NCI-H2107 (cell line): ENCODE measurements at places on chromosomes 1 and 21.

DNA sequence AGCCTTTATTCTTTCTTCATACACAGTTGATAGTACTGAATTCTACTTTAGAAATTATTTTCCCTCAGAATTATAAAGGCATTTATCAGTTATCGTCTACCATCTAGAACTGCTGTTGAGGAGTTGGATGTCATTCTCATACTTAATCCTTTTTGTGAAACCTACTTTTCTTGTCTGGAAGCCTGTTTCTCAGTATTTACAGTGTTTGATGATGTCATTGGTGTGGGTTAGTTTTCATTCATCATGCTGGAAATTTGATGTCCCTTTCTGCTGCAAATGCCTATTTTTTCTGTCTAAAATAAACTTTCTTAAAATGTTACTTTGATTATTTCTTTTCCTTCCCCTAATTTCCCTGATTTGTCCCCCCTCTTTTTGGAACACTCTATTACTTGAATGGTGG is 22.8 kb upstream of the ZNF281 start:
- no peak for DNase-seq

- DNase-seq: no peak
These were observed 34.7 kb downstream of the VPS26C start for GRCh38 chr21:37232274-37233018.

DNA sequence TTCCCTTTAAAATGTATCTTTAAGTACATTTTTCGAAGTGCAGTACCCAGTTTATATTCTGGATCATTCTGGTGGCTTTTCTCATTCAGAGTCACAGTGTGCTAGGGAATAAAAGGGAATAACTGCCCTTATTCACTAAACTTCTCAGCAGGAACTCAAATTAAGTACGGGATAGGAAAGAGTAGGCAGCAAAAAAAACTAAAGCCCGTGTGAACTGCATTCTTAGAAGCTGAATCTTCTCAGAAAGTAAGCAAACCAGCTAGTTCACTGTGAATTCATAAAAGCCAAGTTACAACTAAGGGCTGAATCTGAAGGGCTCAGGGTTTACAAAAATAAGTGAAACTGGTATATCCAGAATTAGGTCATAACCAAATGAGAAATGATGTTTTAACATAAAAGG is 22.0 kb downstream of the PRPF38A start:
- no peak for DNase-seq

GRCh38 chr1:17873007-17873675 is 118.0 kb downstream of the ACTL8 start:
- no peak for DNase-seq

DNA sequence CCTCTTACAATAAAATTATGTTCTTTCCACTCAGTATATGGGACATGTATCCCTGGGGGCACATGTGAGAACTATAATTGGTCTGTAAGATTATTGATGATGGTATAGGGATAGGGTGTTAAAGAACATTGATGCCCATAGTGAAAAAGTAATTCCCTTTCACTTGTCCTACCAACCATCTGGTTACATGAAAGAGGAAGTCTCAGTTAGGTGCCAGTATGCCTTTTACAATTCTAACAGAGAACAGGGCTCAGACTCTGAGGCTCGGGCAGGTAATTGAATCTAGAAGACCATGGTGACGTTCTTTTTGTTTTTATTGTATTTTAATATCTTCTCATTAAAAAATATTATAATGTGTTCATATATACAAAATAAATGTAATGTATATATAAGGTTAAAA is 113.6 kb downstream of the FGGY start:
- no peak for DNase-seq

DNA sequence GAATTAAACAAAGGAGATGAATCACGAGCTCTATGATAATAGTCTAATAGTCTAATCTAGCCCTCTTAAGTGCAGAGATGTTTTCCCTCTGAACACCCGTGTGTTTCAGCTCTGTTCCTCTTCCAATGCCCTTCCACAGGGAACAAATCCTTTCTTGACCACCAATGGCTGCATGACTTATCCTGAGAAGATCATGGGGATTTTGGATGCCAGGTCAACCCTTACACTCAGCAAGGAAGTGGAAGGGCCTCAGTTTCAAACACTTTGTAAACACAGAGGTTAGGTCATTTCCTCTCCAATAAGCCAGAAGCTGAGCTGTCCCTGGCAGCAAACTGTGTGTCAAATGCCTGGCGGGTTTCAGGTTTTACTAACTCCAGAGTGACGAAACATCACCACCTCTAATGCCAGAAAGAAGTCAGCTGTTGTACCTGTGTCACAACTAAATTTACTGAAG is 200.0 kb downstream of the GABPA start:
- no peak for DNase-seq

DNA sequence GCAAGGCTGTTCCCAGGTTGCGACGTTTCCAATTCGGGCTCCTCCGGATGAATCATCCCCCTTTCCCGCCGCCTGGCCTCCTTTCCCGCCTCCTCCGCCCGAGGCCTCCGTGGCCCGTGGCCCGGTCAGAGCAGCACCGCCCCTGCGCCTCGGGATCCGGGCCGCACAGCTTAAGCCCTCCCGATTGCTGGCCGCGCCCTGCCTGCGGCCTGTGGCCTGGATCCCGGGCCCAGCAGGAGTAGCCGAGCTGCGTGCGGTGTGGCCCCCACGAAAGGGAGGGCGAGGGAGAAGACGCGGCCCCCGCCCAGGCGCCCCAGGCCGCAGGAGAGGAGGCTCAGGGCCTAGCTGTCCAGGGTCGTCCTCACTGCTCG is 1.0 kb downstream of the TMEM200B start:
- DNase-seq: no peak

GRCh38 chr1:20983297-20983889 is 193.3 kb downstream of the EIF4G3 start:
- DNase-seq: no peak

DNA sequence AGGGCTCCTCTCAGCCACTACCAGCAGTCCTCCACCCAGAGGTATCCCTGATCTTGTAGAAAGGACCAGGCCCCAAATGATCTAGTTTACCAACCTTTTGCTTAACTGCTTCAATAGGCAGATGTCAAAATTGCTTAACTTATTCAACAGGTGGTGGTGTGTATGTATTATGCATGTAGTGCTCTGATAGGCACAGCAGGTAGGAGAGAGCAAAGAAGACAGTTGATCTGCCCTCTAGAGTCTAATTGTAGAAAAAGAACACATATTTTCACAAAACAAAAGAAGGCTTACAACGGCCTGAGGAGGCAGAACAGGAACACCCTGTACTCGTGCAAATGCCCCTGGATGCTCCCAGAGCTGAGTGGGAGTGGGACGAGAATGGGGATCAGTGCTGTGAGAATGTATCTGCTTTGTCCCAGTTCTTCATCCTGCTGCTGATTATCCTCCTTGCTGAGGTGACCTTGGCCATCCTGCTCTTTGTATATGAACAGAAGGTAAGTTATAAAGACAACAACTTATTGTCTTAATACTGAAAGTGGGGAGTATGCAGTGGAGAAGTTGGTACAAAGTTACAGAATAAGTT is 21.1 kb downstream of the CD53 start:
- DNase-seq: no peak

DNA sequence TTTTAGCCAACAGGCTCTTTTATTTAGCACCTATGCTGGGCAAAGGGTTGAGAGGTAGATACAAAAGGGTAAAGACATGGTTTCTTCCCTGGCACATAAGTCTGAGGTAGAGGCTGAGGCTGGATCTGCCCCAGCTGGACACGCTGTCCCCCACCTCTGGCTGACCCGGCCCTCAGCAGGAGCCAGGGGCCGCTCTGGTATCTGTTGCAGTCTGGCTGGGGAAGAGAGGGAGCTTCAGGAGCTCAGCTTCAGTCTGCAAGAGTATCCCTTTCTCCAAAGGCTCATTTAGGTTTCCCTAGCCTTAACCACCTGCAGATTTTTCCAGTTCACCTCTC is 14.2 kb downstream of the BLACAT1 start:
- DNase-seq: no peak

DNA sequence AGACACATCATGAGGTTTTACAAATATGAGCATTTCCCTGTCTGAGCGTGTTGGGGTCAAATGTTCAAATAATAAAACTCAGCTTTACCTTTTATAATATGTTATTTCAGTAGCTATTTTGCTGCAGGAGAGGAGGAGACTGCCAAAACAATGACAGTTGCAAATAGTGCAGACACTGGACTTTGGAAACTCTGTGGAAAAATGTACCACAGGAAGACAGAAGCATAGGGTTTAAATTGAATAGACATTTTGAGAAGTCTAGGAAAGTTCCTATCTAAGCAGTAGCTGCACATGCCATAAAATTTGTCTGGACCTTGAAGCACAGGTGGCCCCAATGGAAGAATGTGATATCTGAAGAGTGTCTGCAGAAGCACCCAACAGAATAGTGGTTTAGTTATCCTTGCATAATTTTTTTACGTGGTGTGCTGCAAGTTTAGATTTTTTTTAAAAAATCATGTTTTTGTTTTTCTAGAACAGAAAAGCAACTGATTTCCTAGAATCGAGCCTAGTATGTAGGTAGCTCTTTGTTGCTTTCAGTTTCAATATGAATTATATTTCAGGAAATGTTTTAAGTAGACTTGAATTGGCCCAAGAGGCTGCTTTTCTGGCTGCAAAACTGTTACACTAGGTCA is 14.0 kb upstream of the GBP5 start:
- DNase-seq: no peak

- no peak for DNase-seq
These were observed 34.0 kb downstream of the ASTN1 start for GRCh38 chr1:177130451-177130945.

GRCh38 chr21:37986751-37987399 is 70.6 kb upstream of the KCNJ6 start:
- DNase-seq: no peak

- DNase-seq: no peak
These were observed 44.8 kb upstream of the ATP2B4 start for GRCh38 chr1:203581841-203582240.

DNA sequence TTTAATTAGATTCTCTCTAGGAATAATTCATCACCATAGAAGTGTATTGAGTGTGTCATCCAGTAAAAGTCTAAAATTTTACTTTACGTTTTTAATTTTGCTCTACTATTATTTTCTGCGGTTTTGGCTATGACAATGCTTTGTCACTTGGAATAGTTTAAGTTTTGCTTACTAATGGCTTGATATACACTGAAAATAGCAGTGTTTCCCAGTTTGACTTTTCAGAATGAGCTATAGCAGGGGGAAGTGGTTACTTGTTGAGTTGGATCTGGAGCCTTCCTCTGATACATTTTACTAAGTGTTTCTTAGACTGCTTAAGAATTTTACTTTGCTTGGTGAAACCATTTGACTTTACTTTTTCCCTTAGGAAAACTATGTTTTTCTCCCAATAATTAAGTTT is 5.0 kb downstream of the DNAJC16 start:
- no peak for DNase-seq

DNA sequence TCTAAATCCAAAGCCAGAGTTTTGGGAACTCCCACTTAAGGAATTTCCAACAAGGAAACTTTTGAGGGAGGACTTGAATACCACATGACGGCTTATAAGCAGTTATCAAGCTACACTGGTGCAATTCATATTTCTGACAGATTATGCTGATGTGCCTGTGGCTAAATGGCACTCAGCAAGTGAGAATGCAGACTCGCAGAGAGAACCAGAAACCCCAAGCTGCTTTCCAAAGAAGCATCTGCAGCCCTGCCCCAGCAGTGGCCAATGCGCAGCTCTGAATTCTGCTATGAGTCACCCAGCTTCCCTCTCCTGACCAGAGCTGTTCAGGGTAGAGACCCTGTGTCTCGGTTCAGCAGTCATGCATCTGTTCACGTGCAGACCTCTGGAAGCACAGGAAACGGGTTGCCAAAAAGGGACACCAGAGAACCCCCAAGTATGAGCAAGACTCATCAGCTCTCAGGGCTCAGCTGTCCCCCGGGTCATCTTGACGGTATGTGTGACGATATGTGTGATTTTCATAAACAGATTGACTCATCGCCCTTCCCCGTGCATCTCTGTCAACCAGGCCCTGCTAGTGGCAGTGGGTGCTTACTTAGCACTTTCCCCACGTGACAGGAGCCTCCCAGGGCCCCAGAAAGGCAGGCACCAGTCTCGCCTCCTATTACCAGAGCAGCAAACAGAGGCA is 76.3 kb downstream of the ITPKB start:
- no peak for DNase-seq

- no peak for DNase-seq
These were observed at the start of gene INSRR for GRCh38 chr1:156858959-156859522. Gene INSRR, minus strand, starts transcription at chr1:156859117. Its CDS starts 496 bp downstream, at chr1:156858621.

- no peak for DNase-seq
These were observed 46.7 kb downstream of the RGS4 start for GRCh38 chr1:163115887-163116286.

- DNase-seq: no peak
These were observed 357.0 kb downstream of the GPATCH2 start for GRCh38 chr1:217273866-217274265.

DNA sequence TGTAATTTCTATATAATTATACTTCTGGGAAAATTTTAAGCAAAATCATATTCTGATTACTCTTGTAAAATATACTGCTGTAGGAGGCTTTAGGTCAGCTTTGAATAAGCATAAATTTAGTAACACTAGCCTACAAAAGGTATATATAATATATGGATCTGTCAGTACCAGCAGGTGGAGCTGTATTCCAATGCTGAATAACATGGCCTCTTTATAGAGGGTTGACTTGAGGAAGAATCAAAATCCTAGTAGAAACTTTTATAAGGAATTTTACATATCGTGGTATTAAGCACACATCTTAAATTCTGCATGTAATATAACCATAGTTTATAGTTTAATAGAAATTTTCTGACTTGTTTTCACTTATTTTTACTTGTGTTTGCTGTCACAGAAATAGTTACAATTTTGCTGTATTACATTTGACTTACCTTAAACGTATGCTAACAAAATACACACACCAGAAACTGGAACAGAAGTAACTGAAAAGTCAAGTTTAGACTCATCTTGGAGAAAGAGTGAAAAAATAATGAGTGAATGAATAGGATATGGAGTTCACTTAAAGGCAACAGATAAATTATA is 79.3 kb downstream of the HMCN1 start:
- no peak for DNase-seq

DNA sequence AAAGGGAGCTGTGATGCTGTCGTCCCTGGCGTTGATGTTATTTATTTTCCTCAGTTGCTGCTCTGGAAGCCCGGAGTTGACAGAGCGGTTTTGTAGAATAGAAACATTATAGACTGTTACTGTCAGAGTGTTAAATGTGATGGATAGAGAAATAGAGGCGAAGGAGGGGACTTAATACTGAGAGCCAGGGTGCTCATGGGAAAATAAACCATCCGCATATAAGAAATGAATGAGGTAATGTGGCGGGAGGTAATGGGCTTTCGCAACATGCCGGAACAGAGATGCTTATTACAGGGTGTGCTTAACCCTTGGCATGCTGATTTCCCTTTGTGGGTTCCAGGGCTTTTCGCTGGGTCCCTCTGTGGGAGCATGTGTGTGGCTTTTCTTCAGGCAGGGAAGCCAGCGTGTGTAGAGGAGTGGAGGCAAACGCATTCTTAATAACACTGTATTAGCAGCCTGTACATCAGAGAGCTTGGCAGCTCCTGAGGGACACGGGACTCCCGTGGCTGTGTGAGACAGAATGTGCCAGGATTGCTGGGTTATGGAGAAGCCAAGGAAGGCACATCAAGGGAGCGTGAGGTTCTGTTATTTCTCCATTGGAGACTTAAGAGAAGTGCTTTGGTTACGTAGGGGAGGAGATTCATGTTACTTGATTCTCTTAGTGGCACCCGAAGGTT is 141.0 kb downstream of the PBX1 start:
- DNase-seq: no peak
